ENCODE measurements at places on chromosomes 5 and 9.

DNA sequence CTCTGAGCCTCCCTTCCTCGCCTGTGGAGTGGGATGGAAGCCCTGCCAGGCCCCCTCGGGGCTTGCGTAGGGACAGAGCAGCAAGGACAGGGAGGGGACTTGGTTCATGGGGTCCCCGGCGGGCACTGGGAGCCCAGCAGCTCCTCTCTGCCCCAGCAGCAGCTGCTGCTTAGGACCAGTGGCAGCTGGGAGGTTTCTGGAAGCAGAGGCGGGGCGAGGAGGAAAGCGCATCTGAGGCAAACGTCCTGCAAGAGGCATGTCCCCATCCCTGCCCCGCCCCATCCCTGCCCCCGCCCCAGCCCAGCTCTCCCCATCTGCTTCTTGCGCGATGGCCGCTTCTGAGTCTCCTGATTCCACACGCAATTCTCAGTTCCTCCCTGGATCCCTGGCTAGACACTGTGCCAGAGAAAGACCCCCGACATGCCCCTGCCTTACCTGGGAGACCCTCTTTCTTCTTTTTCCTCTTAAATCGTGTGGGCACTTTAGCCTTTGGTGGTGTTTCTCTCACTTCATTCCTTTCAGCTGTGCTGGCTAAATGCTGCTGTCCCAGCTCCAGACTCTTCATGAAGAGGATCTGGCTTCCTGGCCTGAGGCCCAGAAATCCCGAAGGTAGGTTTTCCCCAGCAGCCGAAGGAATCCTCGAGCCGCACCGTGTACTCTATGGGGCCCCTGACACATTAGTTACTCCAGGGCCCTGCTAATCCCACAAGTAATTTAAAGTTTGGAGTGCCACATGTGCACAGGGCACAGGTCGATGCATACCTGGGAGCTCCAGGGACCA lies 4.4 kb upstream of the OR2S2 start:
- DNase-seq = no peak

DNA sequence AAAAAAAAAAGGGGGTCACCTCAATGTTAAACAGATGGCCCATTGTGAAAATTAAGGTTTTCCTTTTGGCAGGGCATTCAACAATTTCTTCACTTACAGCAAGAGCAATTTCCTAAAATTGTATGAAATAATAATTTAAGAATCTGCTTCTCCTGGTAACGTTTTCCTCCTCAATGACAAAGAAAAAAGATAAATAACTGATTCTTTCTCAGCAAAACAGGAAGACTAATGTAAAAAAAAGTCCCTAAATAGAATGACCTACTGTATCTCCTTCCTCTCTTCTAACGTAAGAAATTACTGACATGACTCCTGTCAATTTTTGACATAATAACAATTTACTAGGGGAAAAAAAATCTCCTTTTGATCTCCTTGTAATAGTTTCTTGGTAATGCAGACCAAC lies 25.5 kb downstream of the ABHD17B start:
- no peak for DNase-seq

- no peak for DNase-seq
Observed at GRCh38 chr5:132840313-132840712, 9.9 kb upstream of the SHROOM1 start.

- DNase-seq = no peak
Observed at GRCh38 chr9:4096121-4096520, 203.7 kb downstream of the GLIS3 start.

GRCh38 chr5:61569353-61569752 lies 237.3 kb downstream of the ZSWIM6 start:
- no peak for DNase-seq

DNA sequence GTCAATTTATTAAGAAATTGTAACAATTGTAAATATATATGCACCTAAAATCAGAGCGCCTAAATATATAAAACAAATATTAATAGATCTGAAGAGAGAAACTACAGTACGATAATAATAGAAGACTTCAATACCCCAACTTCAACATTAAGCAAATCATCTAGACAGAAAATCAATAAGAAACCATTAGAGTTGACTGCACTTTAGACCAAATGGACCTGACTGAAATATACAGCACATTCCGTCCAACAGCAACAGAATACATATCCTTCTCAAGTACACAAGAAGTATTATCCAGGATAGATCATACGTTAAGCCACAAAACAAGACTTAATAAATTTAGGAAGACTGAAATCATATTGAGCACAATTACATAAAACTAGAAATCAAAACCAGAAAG lies 208.7 kb downstream of the MED10 start:
- no peak for DNase-seq

- DNase-seq = no peak
Observed at GRCh38 chr9:126605792-126606482, 7.8 kb upstream of the LMX1B start.

Measured in smooth muscle cell of the brain vasculature (primary cell).